ENCODE measurements at places on chromosomes 16 and 17.

DNA sequence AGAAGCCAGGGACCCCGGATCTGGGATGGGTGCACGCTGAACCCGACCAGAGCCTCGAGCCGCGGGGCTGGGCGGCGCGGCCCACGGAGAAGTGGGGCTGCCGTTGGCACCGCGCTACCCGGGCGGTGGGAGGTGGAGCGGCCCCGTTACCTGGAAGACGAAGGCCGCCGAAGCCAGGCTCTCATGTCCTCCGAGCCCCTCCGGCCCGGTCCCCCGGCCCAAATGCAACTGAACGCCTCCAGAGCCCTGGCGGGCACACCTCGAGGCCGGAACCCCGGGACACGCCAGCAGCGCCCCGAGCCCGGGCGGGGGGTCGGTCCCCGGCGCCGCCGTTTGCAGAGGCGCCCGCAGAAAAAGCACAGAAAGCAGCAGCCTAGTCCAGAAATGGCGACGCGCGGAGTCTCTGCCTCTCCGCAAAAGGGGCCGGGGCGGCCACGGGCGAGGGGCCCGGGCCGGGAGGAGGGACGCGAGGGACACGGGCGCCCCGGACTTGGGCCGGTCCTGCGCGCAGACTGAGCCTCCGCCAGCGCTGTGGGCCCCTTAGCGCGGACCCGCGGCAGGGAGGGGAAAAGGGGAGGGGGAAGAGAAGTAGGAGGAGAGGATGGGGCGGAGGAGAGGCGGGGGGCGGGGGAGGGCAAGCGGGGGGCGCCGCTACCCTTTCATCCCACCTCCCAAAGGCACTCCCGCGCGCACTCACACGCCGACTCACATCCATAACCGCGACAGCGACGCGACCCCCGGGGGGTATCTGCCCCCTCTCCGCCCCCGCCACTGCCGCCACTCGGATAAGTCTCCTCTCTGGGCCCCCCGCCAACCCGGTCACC, 1.4 kb downstream of the AXIN2 start:
- DNase-seq, result peak; percentile 83

GRCh38 chr16:58563235-58563634, 47.9 kb downstream of the SETD6 start:
- no peak for DNase-seq

- DNase-seq, result no peak
These were observed 55.8 kb downstream of the CCDC182 start for GRCh38 chr17:57689254-57689653.

DNA sequence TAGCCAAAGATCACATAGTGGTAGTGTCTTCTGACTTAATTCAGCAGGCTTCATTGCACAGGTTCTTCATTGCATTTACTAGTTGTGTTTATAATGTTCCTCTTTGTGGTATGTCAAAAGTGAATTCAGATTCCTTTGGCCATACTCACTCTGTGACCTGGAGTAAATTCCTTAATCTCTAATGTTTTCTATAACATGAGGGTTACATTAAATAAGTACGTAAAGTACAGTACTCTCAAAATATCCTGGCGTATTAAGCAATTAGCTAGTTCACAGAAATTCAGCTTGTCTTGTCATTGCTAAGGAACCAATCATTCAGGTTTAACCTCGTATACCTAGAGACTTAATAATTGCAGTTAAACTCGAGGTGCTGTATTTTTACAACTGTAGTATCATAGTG, 4.2 kb downstream of the RPS6KB1 start:
- no peak for DNase-seq

GRCh38 chr16:46980926-46981325, 7.5 kb upstream of the DNAJA2 start:
- no peak for DNase-seq

GRCh38 chr16:86051368-86052114, 152.6 kb downstream of the IRF8 start:
- peak; percentile 59 for DNase-seq

GRCh38 chr17:15414532-15415306, 52.7 kb downstream of the CDRT4 start:
- peak; percentile 87 for DNase-seq

- peak; percentile 79 for DNase-seq
These were observed 76.2 kb upstream of the KSR1 start for GRCh38 chr17:27379888-27380533.

- DNase-seq, result no peak
These were observed 13.2 kb downstream of the FCSK start for GRCh38 chr16:70467608-70468007.

- DNase-seq, result no peak
These were observed 2.6 kb downstream of the SPDYE4 start for GRCh38 chr17:8755590-8756255.

DNA sequence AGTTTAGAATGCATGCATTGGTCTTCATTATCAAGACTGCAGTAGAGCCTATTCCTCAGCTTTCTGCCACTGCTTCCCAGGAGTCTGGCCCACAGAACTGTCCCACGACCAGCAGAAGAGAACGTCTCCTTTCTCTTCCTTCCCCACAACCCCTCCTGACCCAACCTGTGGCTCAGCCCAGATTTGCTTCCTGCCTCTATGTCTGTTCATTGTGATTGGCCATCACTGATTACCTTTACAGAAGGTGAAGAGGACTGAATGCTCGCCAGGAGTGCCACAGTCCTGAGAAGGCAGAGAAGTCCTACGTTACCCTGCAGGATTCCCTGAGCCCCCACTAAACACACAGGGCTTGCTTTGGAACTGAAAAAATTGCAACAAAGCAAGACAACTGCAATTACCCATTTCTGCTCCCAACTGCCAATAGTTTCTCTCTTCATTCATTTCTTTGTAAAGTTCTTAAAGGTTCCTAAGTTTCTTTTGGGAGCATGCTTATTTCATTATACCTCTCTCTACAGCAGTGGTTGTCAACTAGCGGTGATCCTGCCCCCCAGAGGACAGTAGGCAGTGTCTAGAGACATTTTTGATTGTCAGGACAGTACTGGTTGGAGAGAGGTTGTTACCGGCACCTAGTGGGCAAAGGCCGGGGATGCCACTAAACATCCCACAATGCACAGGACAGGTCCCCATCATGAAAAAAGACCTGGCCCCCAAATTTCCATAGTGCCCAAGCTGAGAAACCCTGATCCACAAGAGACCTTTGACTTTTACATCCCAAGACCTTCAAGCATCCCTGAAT, 4.5 kb upstream of the NAT9 start:
- DNase-seq, result no peak

DNA sequence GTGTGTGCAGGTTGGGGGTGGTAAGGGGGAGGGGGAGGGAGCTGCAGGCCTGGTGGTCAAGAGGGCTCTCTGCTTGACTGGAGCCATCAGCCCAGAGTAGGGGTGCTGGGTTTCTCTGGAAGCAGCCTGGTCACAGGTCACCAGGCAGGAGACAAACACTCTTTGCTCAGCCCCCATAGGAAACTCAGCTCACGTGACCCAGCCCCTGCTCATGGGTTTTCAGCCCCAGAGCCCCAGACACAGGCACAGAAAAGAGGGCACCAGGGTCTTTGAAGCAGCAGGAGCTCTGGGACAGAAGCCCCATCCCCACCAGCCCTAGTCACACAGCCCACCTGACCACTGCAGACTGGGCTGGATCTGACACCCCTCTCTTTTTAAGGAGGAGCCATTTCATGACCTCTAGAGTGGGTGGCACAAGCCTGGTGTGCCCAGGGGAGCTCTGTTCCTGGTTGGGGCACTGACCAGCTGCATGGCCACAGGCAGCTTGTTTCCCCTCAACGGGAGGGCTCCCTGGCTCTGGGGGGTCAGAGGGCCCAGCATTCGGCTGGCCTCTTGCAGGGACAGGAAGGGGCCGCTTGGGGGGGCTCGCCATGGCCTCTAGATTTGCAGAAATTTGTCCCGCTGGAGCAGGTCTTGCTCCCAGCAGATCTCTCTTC, 13.8 kb upstream of the CD79B start:
- DNase-seq, result no peak

GRCh38 chr16:70695331-70696070, 9.6 kb upstream of the MTSS2 start:
- DNase-seq, result no peak

DNA sequence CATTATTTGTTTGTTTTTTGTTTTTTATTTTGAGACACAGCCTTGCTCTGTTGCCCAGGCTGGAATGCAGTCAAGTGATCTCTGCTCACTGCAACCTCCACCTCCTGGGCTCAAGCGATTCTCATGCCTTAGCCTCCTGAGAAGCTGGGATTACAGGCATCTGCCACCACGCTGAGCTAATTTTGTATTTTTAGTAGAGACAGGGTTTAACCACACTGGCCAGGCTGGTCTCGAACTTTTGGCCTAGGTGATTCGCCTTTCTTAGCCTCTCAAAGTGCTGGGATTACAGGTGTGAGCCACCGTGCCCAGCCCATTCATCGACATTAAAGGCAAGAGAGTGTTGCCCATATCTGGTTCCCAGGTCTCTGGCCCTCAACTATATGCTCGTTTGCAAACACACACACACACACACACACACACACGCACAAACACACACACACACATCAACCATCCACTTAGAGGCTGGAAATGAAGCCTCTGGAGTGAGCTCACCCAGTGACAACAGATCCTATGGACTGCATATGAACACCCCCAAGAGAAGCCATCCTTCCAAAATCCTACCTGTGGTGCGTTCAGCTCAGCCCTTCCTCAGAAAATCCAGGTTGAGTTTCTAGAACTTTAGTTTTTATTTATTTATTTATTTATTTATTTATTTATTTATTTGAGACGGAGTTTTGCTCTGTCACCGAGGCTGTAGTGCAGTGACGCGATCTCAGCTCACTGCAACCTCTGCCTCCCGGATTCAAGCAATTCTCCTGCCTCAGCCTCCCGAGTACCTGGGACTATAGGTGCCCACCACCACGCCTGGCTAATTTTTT, 12.3 kb upstream of the SEPHS2 start:
- no peak for DNase-seq

DNA sequence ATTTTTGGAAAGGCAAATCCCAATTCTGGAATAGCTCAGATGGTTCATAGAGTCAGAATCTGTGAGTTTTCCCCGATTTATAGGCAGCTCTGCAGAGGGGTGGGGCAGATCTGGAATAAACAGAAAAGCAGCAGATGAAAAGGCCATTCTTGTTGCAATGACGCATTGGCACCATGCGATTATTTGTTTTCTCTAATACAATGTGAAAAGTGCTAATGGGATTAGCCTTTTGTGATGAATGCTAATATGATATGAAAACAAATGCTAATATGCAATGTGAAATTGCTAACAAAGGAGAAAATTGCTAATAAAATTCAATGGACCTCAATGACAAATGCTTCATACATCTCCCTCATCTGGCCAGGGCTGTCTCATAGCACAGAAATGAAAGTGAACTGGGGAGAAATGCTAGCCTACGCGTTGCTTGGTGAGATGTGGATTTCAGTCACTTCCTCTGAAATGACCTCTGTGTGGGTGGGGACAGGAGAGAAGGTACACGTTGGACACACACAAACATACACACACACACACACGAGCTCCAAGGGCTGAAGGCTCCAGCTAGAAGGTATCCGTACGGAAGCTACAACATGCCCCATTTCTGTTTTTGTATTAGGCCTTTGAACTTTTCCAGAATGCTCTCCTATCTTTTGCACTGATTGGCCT, 394.5 kb downstream of the XYLT1 start:
- no peak for DNase-seq

DNA sequence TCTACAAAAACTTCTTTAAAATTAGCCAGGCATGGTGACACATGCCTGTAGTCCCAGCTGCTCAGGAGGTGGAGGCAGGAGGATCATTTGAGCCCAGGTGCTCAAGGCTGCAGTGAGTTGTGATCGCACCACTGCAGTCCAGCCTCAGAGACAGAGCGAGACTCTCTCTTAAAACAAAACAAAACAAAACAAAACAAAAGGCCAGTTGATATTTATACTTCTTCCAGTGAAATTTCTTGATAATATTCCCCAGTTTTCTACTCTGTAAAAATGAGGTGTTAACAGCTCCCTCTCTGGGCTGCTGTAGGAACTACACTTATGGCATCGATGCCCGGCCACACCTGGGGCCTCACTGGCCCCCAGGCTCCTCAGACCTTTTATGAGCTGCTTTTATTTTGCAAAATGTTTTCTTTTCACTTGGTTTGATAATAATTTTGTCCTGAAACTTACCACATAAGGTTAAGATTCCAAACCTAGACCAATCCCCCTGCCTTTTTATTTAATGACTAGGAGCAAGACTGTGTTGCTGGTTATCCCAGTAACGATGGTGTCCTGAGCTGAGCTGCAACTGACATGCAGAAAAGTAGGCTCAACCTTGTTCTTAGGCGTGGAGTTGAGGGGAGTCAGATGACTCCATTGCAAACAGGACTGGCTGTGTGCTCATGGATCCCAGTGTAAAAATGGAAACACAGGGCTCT, 17.6 kb downstream of the MAPK8IP3 start:
- DNase-seq, result no peak

DNA sequence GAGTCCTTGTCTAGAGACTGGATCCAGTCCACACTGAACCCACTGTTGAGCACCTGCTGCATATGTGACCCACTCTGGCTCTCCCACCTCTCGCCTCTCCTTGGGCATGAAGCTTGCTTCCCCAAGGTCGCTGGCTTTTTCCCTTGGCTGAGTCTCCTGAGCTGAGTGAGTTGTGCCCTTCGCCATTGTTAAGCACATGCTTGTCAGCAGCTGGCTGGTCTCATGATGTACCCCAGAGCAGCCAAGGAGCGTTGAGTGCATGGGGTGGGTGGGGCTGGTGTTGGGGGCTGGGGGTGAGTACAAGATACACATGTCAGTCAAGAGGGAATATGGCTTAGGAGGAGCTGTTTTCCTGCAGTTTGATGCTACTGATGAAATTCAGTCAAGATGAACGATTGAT, 165.6 kb downstream of the SNX29 start:
- DNase-seq, result no peak

DNA sequence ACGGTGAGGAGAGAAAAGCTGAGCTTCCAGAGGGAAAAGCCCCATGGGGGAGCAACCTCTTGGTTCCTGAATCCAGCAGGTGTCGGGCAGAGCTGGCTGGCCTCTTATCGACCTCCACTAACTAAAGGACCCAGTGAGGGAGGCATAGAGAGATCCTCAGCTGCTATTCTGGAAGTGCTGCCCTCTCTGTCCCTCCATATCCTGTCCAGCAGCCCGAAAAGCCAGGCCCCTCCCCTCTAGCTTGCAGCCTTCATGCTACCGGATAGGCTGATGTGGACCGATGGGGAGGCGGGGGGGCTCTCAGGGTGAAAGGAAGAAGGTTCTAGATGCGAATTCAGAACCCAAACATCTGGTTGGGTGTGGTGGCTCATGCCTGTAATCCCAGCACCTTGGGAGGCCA, 24.9 kb downstream of the MXRA7 start:
- DNase-seq, result no peak

- no peak for DNase-seq
These were observed 18.4 kb downstream of the ABCA9 start for GRCh38 chr17:69042308-69042707.

DNA sequence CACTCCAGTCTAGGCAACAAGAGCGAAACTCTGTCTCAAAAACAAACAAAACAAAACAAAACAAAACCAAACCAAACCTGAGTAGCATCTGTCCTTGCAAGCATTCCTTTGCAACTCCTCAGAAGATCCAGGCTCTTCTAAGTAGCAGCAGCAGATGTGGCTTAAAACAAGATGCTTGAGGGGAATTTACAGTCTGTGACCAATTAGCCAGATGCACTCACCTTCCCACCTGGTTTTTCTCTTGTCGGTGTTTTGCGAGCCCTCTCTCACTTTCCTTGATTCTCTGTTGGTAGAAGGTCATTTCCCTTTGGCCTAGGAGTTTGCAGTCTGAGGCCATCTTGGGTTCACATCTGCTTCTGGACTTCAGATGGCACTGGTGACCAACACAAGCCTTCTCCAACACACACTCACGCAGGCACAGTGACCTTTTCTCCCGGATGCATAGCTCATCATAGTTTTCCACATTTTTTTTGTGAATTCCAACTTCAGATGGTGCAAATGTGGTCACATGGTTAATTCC, 276.8 kb downstream of the STX8 start:
- no peak for DNase-seq

- DNase-seq, result no peak
These were observed 14.9 kb upstream of the ADGRG1 start for GRCh38 chr16:57613514-57613913.

All from right hindlimb (tissue), 1 donor.